Left renal pelvis (tissue), 4 donors: ENCODE measurements at places on chromosomes 16 and 17.

DNA sequence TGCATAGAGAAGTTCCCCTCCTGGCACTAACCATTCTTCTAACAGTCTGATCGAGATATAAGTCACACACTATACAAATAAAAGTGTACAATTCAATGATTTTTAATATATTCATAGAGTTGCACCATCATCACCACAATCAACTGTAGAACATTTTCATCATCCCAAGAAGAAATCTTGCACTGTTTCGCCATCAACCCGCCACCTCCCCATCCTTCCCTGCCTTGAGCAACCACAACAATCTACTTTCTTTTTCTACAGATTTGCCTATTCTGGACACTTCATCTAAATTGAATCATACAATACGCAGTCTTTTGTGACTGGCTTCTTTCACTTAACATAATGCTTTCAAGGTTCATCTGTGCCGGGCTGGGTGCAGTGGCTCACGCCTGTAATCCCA is 33.0 kb upstream of the GUCY2D start:
- no peak for DNase-seq

- DNase-seq, result no peak
These were observed 310.7 kb upstream of the ASIC2 start for GRCh38 chr17:33603789-33604188.

DNA sequence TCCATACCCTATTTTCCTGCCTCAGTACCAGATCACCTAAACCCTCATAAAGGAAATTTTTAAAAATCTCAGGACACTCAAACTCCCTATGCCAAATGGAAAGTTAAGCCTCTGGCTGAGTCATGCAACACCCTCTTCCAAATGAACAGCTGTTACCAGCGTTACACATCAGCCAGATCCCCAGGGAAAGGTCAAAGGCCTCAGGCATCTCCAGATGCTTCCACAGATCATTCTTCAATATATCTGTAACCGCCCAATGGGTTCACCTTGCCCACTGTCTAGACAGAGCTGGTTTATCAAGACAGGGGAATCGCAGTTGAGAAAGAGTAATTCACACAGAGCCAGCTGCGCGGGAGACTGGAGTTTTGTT is 29.1 kb upstream of the SHCBP1 start:
- no peak for DNase-seq

DNA sequence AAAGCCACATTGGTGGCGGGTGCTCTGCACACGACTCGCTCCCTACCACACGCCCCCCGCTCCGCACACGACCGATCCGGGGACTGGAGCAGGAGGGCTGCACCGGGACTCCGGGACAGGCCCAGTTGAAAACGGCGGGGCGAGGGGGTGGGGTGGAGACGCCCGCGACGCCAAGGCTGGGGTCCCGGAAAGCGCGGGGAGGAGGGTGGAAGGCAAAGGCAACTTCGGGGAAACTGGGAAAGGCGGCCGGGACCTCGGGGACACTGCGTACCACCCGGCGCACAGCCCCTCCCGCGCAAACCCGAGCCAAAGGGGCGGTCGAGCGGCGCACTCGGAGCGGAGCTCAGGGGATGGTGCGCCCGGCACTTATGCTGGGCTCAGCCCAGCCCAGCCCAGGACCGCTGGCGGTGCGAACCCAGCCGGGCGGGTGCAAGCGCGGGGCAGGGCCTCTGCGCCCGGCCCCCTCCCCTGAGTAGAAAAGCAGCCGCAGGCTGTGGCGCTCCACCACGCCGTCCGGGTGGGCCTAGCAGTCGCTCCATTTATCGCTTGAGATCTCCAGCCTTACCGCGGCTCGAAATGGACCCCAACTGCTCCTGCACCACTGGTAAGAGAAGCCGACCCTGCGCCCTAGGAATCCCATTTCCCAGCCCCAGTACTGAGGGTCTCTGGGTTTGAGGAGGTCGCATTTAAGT is at the start of gene MT1M:
TSS of gene MT1M (plus strand) at position 504 of the 692 bp plus-strand sequence. CDS start at position 577, 73 bp downstream.
- no peak for DNase-seq

DNA sequence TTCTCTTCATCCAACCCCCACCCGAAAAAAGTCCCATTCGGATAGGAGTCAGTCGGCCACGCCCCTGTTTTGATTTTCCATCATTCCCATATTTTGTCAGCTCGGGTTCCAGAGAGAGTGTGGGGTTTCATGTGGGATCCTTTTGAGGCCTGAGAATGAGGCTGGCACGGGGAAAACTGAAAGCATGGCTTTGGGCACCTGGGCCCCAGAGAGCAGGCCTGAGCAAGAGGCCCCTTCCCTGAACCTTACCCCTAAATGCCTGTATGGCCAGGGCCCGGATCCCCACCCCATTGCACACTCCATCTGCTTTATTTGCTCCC is 4.6 kb upstream of the HOXB4 start:
- no peak for DNase-seq

DNA sequence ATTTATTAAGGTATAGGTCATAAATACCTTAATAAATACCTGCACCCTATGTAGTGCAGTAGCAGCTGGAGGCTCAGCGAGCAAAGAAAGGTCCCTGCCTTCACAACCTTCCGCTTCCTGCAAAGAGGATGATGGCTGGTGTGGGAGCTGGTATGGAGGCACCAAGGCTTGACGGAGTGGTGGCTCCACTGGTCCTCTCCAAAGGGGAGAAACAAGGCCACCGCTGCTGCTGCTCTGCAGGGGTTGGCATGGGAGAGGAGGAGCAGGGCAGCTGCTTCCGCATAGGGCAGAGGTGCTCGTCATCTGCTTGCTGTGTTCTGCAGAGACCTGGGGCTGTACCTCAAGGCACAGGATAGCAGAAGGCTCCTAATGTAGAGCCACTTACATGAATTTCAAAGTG is 52.8 kb downstream of the NDEL1 start:
- DNase-seq, result no peak

DNA sequence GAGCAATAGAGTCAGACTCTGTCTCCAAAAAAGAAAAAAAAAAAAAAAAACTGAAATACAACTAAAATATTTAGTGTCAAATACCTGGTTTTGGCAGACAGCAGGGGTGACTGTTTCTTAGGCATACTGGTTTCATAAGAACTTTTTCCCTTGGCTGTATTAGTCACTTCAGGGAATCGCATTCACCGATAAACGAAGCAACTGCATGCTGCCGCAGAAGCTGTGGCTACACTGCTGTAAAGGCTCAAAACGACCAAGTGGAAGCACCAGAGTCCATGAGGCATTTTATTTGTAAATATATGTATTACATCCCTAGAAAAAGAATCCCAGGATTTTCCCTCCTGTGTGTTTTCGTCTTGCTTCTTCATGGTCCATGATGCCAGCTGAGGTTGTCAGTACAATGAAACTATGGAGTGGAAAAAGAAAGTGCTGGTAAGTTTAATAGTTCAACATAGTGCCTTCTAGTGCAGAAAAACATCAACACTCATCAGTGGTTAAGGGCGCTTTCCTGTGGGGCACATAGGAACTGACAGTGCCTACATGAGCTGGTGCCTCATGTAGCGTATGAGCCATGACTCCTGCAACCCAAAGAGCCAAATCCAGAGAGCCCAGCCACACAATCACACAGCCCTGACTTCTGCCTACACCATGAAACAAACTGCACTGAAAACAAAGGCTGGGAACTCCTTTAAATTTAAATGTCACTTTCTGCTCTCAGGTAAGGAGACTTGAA is 7.3 kb downstream of the RPS15A start:
- no peak for DNase-seq

- DNase-seq, result no peak
These were observed 12.7 kb upstream of the ZG16 start for GRCh38 chr16:29765167-29766032.

DNA sequence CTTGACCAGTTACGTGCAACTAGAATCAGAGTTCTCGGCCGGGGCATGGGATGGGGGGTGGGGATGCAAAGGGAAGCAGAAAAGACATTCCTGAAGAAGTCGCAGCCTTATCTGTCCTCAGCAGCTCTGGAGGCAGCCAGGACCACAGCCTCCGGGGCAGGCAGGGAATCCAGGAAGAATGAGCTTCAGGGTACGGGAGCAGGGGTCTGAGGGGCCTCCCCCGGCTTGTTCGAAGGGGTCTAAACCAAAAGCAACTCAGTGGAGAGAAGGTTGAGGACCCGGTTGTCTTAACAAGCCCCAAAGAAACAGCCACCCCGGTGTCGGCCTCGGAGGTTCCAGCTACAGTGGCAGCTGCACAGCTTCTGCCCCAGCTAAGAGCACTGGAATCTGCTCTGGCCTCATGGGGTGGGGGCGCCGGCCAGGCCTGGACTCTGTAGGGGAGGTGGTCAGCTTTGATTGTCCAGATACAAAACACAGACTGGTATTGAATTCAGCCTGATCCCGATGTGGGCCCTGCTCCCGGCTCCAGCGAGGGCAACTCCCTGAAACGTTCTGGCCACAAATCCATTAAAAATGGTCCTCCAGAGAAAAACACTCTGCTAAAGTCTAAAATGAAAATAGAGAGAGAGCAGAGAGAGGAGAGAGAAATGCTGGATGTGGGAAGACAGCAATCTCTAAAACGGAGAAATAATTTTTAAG is 7.7 kb downstream of the HOXB4 start:
- DNase-seq, result no peak

GRCh38 chr16:78183437-78184237 is 84.2 kb downstream of the WWOX start:
- DNase-seq, result peak; percentile 41

DNA sequence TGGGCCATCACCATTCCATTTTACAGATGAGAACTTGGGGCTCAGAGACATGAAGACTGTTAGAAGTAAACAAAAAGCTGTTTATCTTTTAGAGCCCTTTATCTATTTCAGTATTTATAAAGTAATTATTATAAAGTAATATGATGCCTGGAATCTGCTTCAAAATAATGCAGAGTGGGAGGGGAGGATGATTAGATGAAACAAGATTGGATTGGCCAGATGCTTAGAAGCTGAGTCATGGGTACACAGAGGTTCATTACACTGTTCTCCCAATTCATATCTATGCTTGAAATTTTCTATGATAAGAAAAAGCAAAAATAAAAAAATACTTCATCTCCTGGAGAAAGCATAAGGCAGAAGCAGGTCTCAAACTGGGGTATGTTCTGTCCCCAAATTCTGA is 29.4 kb downstream of the TOM1L2 start:
- DNase-seq, result no peak

DNA sequence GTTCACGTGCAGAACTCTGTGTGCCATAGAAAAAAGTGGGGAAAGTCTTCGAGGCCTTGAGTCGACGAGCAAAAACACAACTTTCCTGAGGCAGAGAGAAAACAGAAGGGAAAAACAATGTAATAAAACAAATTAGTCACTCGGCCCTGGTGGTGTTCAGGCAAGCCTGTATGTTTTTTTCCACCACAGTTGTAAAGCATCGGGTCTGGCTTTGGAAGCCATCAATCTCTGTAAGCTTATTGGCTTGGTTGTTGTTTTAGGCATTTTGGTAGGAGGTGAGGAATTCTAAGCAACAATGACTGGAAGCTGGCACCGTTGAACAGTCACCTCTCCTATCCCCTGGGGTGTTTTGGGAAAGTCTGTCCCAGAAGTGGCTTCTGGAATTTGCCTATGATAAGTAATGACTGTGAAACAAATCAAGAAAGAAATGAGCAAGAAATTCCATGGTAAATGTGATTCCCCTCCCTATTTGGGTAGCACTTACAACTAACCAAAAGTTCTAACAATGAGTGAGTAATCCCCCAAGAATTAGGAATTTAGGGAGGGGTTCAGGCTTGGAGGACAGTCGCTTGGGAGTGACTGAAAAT is 2.8 kb downstream of the CDH13 start:
- DNase-seq, result no peak
